Stimulated activated naive B cell treated with anti-CD40 and anti-IgM and Interleukin-4, amounts not matched to agents 10 μg/mL and 1 μg/mL and 100 μg/mL, for 72 hours (primary cell): ENCODE measurements at places on chromosomes 5 and 9.

DNA sequence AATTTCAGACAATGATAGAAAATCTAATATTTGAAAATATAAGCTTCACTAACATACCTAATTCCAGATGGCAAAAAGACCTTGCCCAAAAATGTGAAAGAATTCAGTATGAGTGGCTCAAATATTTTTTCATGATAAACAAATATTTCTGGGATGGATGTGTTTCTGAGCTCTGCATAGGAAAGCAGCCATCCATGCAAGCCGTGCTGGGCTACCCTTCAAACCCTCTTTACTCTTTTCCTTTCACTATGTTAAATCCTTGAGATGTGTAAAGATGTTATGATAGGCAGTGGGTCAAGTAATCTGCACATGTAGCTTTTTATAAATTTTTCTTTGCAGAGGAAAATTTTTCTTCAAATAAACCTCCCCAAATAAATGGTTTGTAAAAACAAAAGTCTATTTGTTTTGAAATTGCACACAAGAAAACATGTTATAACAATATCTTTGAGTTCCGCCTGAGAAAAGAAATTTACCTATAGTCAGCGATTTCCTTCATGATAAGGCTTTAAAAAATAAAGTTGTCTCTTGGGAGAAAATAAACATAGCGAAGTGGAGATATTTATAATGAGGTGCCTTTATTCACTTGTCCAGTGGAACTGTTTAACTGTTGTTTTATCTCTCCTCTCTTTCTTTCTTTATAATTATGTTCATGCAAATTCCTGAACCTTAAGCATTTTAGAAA, 154.3 kb upstream of the PITX1 start:
- no peak for DNase-seq

DNA sequence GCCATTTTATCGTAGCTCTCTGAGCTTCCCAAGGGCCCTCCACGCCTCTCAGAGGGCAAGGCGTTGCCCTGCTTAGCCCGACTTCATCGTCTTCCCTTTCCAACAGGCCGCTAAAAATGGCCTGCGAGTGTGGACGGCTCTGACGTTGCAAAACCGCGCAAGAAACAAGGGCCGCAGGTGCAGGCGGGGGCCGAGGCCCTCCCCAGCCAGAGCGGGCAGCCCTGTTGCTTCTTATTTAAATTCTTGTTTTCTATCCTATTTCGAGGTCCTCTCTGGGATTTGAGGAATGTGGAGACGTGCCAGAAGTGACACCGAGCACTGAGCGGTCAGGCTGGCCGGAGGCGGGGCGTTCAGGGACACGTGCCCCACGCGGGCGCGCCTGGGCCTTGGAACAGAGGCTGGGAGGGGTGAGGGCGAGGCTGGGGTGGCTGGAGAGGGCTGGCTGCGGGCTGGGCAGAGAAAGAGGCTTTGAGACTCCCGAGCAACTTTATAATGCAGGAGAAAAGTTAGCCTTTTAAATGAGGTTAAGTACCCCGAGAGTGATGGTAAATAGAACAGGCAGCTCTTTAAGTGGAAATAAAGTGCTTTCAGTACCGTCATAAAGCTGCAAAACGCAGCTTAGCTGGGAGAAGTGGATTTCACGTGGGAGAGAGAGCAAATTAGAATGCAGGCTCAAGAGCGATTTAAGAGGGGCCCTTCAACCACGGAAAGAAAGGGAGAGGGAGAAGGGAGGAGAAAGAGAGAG, 243.6 kb downstream of the AUH start:
- DNase-seq = no peak

- DNase-seq = no peak
Measured at GRCh38 chr5:71705421-71705820, 13.7 kb upstream of the CARTPT start.

GRCh38 chr9:121237916-121238315, 30.0 kb upstream of the GSN start:
- DNase-seq = no peak
